ENCODE measurements at places on chromosomes 3 and 15. TPM values are rescaled to one million over a fixed set of nuclear protein-coding genes. Genes with fewer than 3 reads are reported as not detected.

DNA sequence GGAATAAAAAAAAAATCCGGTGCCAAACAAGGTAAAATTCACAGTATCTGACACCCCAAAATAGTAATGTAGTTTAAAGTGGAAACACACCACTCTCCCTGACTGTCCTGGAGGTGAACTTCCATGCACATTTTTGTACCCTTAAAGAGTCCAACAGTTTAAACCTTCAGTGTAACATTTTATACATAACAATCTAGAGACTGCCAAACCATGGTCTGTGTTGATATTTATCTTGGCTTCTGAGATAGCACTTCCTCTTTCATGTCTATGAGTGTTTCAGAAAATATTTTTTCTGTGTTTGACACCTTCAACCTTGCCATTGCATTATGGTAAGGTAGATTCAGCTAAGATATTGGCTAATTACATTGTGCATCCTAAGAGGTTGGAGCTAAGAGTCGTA, 13.9 kb downstream of the TMEM45A start:
- no peaks in the 10 kb centered on the region for H3K27me3 ChIP-seq
- H3K4me1 ChIP-seq = no peaks in the 10 kb centered on the region

GRCh38 chr15:100007609-100008008, 274.4 kb upstream of the LYSMD4 start:
- DNase-seq = no peak
- no peaks in the 10 kb centered on the region for H3K4me1 ChIP-seq
- no peaks in the 10 kb centered on the region for H3K36me3 ChIP-seq
- H3K4me3 ChIP-seq = no peak overlapping the region

- DNase-seq = no peak
- no peaks in the 10 kb centered on the region for H3K27me3 ChIP-seq
- H3K27ac ChIP-seq = no peak overlapping the region
Measured at GRCh38 chr15:68983961-68984481, 30.5 kb upstream of the NOX5 start.

- peak overlapping the region; percentile 29 for H3K27ac ChIP-seq
- H3K36me3 ChIP-seq = no peaks in the 10 kb centered on the region
- DNase-seq = no peak
- no peaks in the 10 kb centered on the region for H3K4me1 ChIP-seq
- no peaks in the 10 kb centered on the region for H3K27me3 ChIP-seq
Measured at GRCh38 chr15:67174864-67175573, 79.4 kb downstream of the AAGAB start.

DNA sequence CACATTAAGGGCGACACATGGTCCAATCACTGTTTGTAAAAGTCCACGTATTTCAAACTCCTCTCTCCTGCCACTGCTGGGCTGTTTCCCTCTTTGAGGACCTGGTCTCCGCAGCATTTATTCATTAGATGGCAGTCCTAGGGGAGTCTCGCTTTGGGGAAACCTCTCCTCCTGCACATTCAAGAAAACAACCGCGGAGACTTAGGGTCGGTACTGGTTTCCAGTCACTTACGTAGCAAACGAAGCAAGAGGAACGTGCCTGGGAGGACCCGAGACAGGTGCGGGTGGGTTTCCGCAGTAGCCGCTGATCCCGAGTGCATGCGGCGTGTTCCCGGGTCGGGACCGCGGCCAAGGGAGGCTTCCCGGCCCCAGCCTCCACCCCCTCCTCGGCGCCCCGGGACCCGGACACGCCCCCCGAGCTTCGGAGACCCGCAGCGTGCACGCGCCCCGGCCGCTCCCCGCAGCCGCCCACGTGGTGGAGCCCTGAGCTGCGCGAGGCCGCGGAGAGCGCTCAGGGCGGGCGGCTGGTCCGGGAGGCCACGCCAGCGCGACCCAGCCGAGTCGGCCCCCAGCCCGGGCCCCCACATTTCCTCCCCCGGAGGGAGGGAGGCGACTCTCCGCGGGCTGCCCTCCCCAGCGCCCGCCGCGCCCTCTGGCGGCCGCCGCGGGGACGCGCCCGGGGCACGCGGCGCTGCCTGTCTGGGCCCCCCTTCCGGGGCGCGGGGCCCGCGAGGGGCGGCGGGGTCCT, 1.1 kb upstream of the IGF1R start:
- peak overlapping the region; percentile 100 for H3K27ac ChIP-seq
- H3K36me3 ChIP-seq = no peaks in the 10 kb centered on the region
- no peaks in the 10 kb centered on the region for H3K4me1 ChIP-seq
- H3K27me3 ChIP-seq = peaks cover 5% of the 10 kb centered on the region

- H3K4me3 ChIP-seq = no peak overlapping the region
- no peak for DNase-seq
- no peaks in the 10 kb centered on the region for H3K4me1 ChIP-seq
- H3K27me3 ChIP-seq = no peaks in the 10 kb centered on the region
- H3K36me3 ChIP-seq = no peaks in the 10 kb centered on the region
Measured at GRCh38 chr3:46574881-46575576, 8.9 kb upstream of the LRRC2 start.

- H3K27me3 ChIP-seq = no peaks in the 10 kb centered on the region
- H3K27ac ChIP-seq = no peak overlapping the region
- no peaks in the 10 kb centered on the region for H3K36me3 ChIP-seq
- DNase-seq = no peak
- no peak overlapping the region for H3K4me3 ChIP-seq
- H3K4me1 ChIP-seq = no peaks in the 10 kb centered on the region
Measured at GRCh38 chr3:10619989-10620832, 114.8 kb upstream of the ATP2B2 start.

- peak overlapping the region; percentile 11 for H3K27ac ChIP-seq
- no peaks in the 10 kb centered on the region for H3K4me1 ChIP-seq
- no peaks in the 10 kb centered on the region for H3K27me3 ChIP-seq
Measured at GRCh38 chr15:77526595-77527163, 106.0 kb downstream of the HMG20A start.

DNA sequence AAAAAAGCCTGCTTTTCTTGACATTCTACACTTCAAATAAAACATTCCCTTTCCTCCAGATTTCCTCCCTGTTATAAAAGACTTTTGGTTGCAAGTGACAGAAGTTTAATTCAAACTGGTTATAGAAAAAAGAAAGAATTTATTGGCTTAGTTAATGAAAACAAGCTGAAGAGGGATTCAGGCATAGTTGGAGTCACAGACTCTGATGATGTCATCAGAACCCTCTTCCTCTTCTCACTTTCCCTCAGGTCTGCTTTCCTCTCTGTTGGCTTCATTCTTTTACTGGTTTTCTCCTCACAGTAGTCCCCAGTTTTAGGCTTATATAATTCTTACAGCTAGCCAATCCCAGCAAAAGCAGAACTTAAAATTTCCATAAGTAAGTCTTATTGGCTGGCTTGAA, 32.0 kb upstream of the MBNL1 start:
- no peaks in the 10 kb centered on the region for H3K27me3 ChIP-seq
- no peak overlapping the region for H3K27ac ChIP-seq
- no peak for DNase-seq
- no peaks in the 10 kb centered on the region for H3K4me1 ChIP-seq
- peaks cover 2% of the 10 kb centered on the region for H3K36me3 ChIP-seq

- no peaks in the 10 kb centered on the region for H3K36me3 ChIP-seq
- H3K4me1 ChIP-seq = no peaks in the 10 kb centered on the region
- H3K27ac ChIP-seq = no peak overlapping the region
- DNase-seq = no peak
Measured at GRCh38 chr15:94395640-94396039, 164.3 kb downstream of the MCTP2 start.

DNA sequence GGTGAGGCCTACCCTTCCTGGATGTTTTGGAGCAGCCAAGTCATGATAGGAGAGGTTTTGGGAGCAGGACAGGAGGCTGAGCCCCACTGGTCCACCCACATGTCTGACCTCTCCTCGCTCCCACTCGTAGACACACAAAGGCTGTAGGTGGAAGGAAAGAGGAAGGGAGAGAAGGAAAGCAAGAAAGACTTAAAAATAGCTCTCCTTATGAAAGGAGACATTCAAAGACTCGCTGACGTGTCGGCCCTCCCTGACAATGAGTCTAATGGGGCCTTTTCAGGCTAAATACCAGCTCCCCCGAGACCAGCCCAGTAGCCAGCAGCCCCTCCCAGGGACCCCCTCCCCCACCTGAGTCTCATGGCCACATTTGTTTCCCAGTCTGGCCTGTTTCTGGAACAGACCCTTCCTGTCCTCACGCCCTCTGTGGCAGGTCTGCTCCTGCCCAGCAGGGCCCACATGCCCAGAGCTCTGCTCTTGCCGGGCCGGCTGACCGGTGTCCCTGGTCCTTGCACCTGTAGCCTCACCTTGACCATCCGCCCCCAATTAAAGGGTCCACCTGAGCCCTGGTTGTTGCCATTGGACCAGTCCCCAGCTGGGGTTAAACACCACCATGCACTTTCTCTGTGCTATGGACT, 49.3 kb downstream of the FGD5 start:
- H3K4me1 ChIP-seq = no peaks in the 10 kb centered on the region
- H3K27me3 ChIP-seq = no peaks in the 10 kb centered on the region
- H3K36me3 ChIP-seq = no peaks in the 10 kb centered on the region
- no peak overlapping the region for H3K4me3 ChIP-seq
- no peak overlapping the region for H3K27ac ChIP-seq

DNA sequence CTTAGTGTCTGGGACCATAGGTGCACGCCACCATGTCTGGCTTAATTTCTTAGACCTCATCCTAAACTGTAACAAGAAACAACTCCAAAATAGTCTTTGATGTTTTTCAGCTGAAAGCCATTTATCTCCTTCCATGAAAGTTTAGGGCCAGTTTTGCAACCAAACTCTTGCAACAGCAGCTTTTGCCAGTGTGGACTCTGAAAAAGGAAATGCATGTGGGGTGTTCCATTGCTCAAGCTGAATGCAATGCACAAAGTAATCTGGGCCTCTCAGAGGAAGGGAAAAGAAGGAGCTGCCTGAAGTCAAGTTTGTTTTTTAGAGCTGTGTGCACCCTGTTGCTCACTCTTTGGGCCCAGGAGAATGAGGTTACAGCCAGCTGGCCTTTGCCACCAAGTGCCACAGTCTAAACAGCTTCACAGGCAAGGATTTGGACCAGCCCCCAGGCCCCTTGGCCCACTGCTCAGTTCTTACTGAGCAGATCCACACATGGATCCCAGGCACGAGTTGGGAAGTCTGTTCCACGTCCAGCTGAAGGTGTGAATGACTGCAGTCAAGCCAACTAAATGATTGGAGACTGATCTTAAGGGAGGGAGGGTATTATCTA, 212.3 kb upstream of the LRRFIP2 start:
- H3K4me1 ChIP-seq = no peaks in the 10 kb centered on the region
- DNase-seq = no peak
- H3K4me3 ChIP-seq = no peak overlapping the region
- no peak overlapping the region for H3K27ac ChIP-seq
- H3K27me3 ChIP-seq = no peaks in the 10 kb centered on the region
- H3K36me3 ChIP-seq = no peaks in the 10 kb centered on the region

DNA sequence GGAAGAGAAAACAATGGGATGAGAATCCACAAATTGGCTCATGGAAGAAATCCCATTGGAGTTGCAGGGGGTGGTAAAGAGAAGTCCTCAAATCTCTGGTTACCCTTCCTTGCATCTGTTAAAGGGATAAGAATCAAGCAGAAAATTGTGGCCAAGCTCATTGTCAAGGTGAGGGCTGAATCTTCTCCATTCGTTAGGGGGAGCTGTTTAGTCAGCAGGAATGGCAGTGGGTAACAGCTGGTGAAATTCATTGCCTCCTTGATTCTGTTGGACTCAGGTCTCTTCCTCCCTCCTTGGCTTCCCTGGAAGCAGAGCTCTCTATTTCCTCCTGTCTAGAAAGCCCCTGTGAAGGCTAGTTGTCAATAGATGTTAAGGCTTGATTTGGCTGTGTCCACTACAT, 343.1 kb upstream of the SEMA6D start:
- H3K4me3 ChIP-seq = no peak overlapping the region
- no peaks in the 10 kb centered on the region for H3K27me3 ChIP-seq
- no peak overlapping the region for H3K27ac ChIP-seq
- H3K36me3 ChIP-seq = no peaks in the 10 kb centered on the region

DNA sequence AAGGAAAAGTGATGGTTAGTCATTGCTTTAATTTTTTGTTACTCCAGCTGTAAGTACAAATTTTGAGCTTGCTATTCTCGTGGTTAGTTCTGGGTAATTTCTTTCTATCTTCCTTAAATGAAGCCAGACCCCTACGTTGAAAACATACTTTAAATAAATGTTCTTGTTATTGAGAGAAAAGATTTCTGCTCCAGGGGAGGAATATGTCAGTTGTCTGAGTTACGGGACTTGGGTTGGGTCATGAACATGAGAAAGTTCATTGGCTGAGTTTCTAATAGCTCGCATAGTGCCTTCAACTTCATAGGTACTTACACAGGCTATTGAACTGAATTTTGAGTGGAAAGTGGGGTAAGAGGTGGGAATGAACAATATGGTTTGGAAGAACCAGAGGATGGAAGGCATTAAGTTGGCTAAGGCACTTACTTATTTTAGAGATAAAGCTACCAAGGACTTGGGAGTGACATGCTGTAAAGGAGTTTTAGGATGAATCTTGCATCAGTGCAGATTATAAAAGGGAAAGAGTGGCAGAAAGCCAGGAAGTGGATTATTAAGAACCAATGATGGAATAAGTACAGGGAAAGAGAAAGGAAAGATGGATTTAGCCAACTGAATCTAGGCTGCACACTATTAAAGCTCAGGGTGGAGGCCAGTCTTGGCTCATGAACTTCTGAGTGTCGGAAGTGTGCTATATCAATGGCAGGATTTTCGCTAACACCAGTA, 1.4 kb downstream of the RPSA start:
- H3K27me3 ChIP-seq = no peaks in the 10 kb centered on the region
- DNase-seq = no peak
- peak overlapping the region; percentile 81 for H3K4me3 ChIP-seq
- H3K36me3 ChIP-seq = no peaks in the 10 kb centered on the region

GRCh38 chr15:80418892-80419537, 14.8 kb downstream of the ARNT2 start:
- no peak for DNase-seq
- H3K36me3 ChIP-seq = no peaks in the 10 kb centered on the region
- no peak overlapping the region for H3K27ac ChIP-seq
- no peaks in the 10 kb centered on the region for H3K27me3 ChIP-seq

GRCh38 chr3:172154768-172155664, 115.6 kb downstream of the FNDC3B start:
- H3K4me1 ChIP-seq = peaks cover 6% of the 10 kb centered on the region
- no peaks in the 10 kb centered on the region for H3K36me3 ChIP-seq
- no peak for DNase-seq
- no peak overlapping the region for H3K4me3 ChIP-seq

DNA sequence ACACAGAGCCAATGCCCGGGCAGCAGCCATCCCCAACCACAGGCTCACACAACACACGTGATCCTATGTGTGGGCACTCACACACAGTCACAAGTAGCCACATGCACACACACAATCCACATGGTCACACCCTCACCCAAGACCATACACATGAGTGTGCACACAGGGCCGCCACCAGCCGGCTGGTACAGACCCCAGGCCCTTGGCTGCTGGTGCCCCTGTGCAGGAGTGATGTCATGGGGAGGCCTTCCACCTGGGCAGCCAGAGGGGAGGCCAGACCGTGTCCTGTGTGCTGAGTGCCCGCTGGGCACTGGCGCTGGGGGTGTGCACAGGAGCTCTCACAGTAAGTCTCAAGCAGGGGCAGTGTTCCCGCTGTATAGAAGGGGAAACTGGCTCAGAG, 36.9 kb downstream of the DNAJB8 start:
- no peak overlapping the region for H3K27ac ChIP-seq
- H3K36me3 ChIP-seq = no peaks in the 10 kb centered on the region
- H3K4me1 ChIP-seq = peaks cover 15% of the 10 kb centered on the region
- no peak overlapping the region for H3K4me3 ChIP-seq
- no peak for DNase-seq
- no peaks in the 10 kb centered on the region for H3K27me3 ChIP-seq

- H3K27ac ChIP-seq = peak overlapping the region; percentile 93
- H3K36me3 ChIP-seq = no peaks in the 10 kb centered on the region
- DNase-seq = no peak
- peaks cover 19% of the 10 kb centered on the region for H3K4me1 ChIP-seq
- no peaks in the 10 kb centered on the region for H3K27me3 ChIP-seq
Measured at GRCh38 chr3:51392355-51393133, 1.5 kb downstream of the RBM15B start.

The PLSCR4 gene
- 45.9 TPM for total RNA-seq

The DPPA4 gene
- not detected for total RNA-seq

The TP63 gene
- total RNA-seq = 2.5 TPM

The PEX11A gene
- total RNA-seq = 16.2 TPM

The PEX5L gene
- total RNA-seq = not detected

The PLA2G4E gene
- not detected for total RNA-seq

The CCR8 gene
- total RNA-seq = not detected
